ENCODE measurements at places on chromosomes 3 and 15.

GRCh38 chr3:57876632-57877031, 120.5 kb downstream of the SLMAP start:
- DNase-seq, result no peak
- no peak overlapping the region for H3K4me3 ChIP-seq
- no peaks in the 10 kb centered on the region for H3K4me1 ChIP-seq
- H3K27ac ChIP-seq, result no peak overlapping the region
- no peaks in the 10 kb centered on the region for H3K27me3 ChIP-seq

DNA sequence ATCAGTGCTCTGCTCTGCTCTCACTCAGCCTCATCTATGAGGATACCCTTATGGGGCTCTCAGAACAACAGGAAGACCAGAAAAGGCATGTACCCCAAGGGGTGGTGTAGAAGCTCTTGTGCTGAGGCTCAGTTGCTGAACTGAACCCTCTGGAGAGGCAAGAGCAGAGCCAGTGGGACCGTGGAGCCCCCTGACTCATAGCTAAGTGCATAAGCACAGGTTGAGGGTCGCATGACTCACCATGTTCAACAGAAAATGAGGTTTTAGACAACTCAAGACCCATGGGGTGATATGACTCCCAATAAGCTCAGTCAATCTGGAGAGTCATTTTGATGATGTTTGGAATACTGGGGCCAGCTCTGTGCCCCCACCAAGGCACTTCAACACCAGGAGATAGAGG, 37.3 kb downstream of the CRYGS start:
- no peak overlapping the region for H3K27ac ChIP-seq
- no peak for DNase-seq
- no peak overlapping the region for H3K4me3 ChIP-seq
- H3K4me1 ChIP-seq, result no peaks in the 10 kb centered on the region

DNA sequence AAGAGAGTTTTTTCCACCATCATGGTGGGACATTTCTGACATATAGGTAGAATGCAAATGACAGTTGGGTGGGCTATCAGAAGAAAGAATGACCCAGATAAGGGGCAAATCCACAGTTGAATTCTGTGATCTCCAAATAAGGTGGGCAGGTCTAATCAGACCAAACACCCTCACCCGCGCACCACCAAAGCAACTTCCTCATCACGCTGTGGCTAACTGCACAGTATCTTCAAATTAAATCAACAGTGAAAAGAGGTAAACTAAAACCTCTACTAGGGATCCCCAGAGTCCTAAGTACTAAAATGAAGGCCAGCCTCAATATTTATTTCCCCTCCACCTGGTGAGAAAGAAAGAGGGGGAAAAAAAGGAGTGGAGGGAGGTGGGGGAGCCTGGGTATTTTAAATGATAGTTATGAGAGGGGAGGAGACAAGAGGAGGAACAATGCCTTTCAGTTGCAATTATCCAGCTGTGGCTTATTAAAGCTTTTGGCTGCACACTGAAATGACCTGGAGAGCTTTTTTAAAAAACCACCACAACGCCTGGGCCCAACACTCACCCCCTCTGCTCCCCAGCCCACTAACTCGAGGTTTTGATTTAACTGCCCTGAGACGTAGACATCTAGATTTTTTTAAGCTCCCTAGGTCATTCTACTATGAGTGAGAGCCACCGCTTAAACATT, 61.0 kb downstream of the LRIG1 start:
- no peak for DNase-seq
- no peaks in the 10 kb centered on the region for H3K27me3 ChIP-seq
- no peaks in the 10 kb centered on the region for H3K36me3 ChIP-seq
- H3K27ac ChIP-seq, result no peak overlapping the region
- H3K4me3 ChIP-seq, result no peak overlapping the region

DNA sequence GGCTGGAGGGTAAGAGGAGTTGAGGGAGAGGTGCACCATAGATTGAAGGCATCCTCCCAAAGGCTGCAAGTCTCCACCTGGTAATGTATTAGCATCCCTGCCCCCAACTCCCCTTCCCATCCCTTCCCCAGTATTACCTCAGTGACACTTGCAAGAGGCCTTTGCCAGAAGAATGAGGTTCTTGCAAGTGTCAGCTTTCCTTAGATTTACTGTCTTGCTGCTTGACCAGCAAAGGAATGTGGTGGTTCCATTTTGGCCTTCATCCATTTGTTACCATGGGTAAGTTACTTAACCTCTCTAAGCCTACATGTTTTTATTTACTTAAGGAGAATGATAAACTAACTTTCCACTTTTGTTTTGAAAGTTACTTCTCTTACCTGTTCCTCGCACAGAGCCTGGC, 108.9 kb downstream of the LRTM1 start:
- H3K4me3 ChIP-seq, result no peak overlapping the region
- no peaks in the 10 kb centered on the region for H3K36me3 ChIP-seq
- DNase-seq, result no peak
- H3K27me3 ChIP-seq, result peaks cover 28% of the 10 kb centered on the region
- H3K27ac ChIP-seq, result no peak overlapping the region

- no peaks in the 10 kb centered on the region for H3K4me1 ChIP-seq
- H3K36me3 ChIP-seq, result no peaks in the 10 kb centered on the region
These were observed 366.8 kb upstream of the ZNF385D start for GRCh38 chr3:22117751-22118346.

GRCh38 chr15:57607570-57608000, 15.9 kb downstream of the MYZAP start:
- DNase-seq, result peak; percentile 91
- H3K36me3 ChIP-seq, result no peaks in the 10 kb centered on the region
- peak overlapping the region; percentile 90 for H3K27ac ChIP-seq
- H3K4me3 ChIP-seq, result no peak overlapping the region
